Testis (tissue), 5 donors: ENCODE measurements at places on chromosomes 11 and 22. TPM values are rescaled to one million over a fixed set of nuclear protein-coding genes. Genes with fewer than 3 reads are reported as not detected.

DNA sequence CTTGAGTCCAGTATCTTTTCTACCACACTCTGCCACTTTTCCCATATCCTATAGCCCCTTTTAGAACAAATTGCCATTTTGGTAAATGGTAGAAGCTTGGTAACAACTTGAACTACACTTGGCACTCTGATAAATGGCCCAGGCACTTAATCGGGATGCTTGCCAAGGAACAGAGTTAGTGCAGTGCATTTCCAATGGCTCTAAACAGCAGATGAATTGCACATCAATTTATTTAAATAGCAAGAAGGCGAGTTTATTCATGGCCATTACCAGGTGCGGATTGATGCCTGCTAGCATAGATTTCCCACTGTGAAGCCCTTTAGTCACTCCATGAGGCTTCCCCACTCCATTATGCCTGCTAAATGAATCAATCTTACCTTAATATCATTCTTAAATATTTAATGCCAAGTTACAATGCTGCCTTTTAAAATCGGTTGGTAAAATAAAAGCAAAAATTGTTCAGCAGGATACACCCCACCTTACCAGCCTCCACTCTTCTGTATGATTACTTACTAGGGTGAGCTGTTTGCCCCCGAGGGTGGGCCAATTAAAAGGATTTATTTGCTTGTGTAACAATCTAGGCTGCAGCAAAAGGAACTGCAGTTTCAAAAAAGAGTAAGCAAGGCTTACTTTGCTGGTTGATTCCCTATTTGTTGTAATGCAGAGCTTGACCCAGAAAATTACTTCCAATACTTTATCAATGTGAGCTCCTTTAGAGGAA lies 136.0 kb upstream of the ARHGAP42 start:
- H3K4me1 ChIP-seq, result no peaks in the 10 kb centered on the region
- no peaks in the 10 kb centered on the region for H3K27me3 ChIP-seq
- H3K4me3 ChIP-seq, result no peak overlapping the region
- H3K27ac ChIP-seq, result no peak overlapping the region

GRCh38 chr11:26264266-26264665 lies 67.7 kb upstream of the ANO3 start:
- H3K27ac ChIP-seq, result no peak overlapping the region
- H3K4me1 ChIP-seq, result no peaks in the 10 kb centered on the region
- DNase-seq, result no peak

DNA sequence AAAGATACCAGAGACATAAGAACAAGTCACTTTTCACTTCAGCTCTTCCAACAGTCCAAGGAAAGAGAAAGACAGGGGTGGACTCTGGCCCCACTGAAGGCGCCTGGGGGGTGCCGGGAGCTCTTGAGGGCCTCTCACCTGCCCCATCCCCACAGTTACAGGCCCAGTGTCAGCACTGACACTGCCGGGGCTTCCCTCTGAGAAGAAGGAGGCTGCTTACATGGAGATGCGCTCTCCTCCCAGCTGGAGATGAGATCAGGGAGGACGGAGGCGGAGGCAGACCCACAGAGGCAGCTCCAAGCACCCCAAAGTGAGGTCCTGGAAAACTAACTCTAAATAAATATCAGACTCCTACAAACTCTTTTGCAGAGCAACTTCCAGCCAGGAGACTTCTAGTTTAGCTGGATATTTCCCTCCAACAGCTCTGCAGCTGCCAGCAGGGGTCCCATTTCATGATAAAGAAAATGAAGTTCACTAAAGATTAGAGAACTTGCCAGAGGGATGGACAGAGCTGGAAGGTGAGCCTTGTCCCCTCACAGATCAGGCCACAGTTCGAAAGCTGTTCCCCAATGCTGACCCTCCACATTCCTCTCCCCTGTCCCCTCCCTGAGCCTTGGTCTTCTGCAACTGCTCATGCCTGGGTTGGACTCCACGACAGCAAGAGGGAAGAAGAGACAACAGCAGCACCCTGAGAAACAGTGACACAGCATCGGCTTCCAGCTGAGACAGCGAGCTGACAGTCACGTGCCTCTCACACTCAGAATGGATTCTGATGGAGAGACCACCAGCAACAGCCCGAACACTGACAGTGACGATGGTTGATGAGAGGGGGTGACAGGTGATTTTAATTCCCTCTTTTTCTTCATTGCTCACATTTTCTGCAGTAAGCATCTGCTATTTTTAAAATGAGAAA lies 5.8 kb downstream of the CARS1 start:
- DNase-seq, result no peak
- H3K4me3 ChIP-seq, result no peak overlapping the region
- H3K27ac ChIP-seq, result no peak overlapping the region
- H3K27me3 ChIP-seq, result no peaks in the 10 kb centered on the region
- no peaks in the 10 kb centered on the region for H3K36me3 ChIP-seq

- no peaks in the 10 kb centered on the region for H3K27me3 ChIP-seq
- peaks cover 6% of the 10 kb centered on the region for H3K4me1 ChIP-seq
- no peak for DNase-seq
- H3K36me3 ChIP-seq, result no peaks in the 10 kb centered on the region
- no peak overlapping the region for H3K4me3 ChIP-seq
Measured at GRCh38 chr11:17221968-17222367, 14.2 kb upstream of the PIK3C2A start.

The SEPTIN3 gene
- total RNA-seq, result 1.6 TPM

- no peak overlapping the region for H3K4me3 ChIP-seq
- no peaks in the 10 kb centered on the region for H3K36me3 ChIP-seq
- no peak for DNase-seq
- no peaks in the 10 kb centered on the region for H3K4me1 ChIP-seq
Measured at GRCh38 chr11:86108191-86108590, 39.3 kb upstream of the PICALM start.

DNA sequence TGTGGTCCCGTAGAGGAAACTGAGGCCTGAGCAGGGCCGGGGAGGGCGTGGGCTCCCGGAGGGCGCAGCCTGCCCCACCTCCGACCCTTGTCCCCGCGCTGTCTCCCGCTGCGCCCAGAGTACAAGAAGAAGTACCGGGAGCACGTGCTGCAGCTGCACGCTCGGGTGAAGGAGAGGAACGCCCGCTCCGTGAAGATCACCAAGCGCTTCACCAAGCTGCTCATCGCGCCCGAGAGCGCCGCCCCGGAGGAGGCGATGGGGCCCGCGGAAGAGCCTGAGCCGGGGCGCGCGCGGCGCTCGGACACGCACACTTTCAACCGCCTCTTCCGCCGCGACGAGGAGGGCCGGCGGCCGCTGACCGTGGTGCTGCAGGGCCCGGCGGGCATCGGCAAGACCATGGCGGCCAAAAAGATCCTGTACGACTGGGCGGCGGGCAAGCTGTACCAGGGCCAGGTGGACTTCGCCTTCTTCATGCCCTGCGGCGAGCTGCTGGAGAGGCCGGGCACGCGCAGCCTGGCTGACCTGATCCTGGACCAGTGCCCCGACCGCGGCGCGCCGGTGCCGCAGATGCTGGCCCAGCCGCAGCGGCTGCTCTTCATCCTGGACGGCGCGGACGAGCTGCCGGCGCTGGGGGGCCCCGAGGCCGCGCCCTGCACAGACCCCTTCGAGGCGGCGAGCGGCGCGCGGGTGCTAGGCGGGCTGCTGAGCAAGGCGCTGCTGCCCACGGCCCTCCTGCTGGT lies 1.9 kb downstream of the NLRP6 start:
- peak overlapping the region; percentile 26 for H3K4me3 ChIP-seq
- no peaks in the 10 kb centered on the region for H3K27me3 ChIP-seq
- no peak overlapping the region for H3K27ac ChIP-seq
- no peak for DNase-seq

GRCh38 chr11:66124564-66124963 lies 54.5 kb downstream of the PACS1 start:
- peaks cover 18% of the 10 kb centered on the region for H3K4me1 ChIP-seq
- DNase-seq, result no peak
- no peak overlapping the region for H3K4me3 ChIP-seq
- no peaks in the 10 kb centered on the region for H3K27me3 ChIP-seq
- no peaks in the 10 kb centered on the region for H3K36me3 ChIP-seq
- H3K27ac ChIP-seq, result no peak overlapping the region

GRCh38 chr22:35450824-35451569 lies 51.1 kb downstream of the MCM5 start:
- H3K27me3 ChIP-seq, result no peaks in the 10 kb centered on the region
- no peaks in the 10 kb centered on the region for H3K36me3 ChIP-seq

DNA sequence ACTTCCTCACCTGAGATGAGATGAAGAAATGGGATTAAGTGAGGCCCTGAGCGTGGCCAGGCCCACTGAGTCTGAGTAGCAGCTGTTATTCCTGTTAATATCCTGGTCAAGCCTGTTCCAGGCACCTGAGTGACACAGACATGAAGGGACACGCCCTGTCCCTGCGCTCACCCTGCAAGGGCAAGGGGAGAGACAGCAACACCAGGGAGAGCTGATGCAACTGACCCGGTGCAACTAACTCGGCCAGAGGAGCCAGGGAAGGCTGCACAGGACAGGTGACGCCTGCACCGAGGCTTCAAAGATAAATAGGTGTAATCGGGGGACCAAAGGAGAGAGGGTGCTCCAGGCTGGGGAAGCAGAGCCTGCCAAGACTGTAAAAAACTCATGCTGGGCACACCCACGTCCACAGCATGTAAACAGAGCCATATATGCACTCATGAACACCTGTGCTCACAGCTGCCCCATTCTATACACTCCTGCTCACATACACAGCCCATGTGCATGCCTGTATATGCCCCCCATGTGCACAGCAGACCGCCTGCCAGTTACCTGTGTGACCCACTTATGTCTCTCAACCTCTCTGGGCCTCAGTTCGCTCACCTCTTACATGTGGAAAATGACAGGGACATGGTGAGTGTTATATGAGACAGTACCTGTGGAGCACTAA lies 22.8 kb upstream of the GCAT start:
- no peak for DNase-seq
- H3K36me3 ChIP-seq, result no peaks in the 10 kb centered on the region
- H3K27me3 ChIP-seq, result no peaks in the 10 kb centered on the region

DNA sequence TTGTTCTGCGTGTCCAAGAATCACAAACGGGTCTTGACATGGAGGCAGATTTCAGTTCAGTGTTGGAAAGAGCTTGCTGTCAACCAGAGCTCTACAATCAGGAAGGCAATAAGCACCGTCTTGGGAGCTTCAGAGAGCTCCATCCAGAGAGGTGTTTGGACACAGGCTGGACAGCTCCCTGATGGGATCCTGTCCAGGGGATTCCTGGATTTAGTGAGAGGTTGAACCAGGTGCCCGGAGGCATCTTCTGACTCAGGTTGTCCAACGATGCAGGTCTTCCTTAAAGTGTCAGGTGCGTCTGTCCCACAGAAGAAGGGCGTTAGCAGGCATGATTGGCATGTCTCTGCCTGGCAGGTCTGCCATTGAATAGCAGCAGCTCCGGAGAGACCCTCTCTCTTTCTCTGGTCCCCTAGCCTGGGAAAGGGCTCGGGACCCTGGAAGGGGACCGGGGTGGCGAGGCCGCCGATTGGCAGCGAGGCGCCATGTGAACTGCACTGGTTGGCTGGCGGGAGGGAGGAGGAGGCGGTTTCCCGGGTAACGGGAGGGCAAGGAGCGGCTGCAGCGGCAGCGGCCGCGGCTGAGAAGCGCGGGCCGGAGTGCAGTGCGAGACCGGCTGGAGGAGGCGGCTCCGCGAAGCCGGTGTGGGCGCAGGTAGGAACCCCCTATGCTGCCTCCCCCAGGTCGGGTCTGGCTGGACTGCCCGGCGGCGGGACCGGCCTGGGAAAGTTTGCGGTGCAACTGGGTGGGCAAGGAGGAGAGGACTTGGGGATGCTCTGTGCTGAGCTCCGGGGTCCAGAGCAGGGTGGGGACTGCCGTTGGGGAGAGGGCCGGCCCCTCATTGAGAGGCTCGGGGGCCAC lies 104.1 kb upstream of the E2F8 start:
- peak; percentile 56 for DNase-seq
- peaks cover 13% of the 10 kb centered on the region for H3K4me1 ChIP-seq
- H3K27ac ChIP-seq, result no peak overlapping the region
- no peaks in the 10 kb centered on the region for H3K27me3 ChIP-seq
- no peaks in the 10 kb centered on the region for H3K36me3 ChIP-seq

GRCh38 chr11:44408141-44408540 lies 98.2 kb upstream of the ALX4 start:
- no peaks in the 10 kb centered on the region for H3K27me3 ChIP-seq
- H3K36me3 ChIP-seq, result no peaks in the 10 kb centered on the region
- no peak overlapping the region for H3K4me3 ChIP-seq
- no peak for DNase-seq
- H3K4me1 ChIP-seq, result no peaks in the 10 kb centered on the region
- H3K27ac ChIP-seq, result no peak overlapping the region

The APOA1 gene
- total RNA-seq, result 2,741 TPM

GRCh38 chr11:59097113-59097708 lies 9.8 kb upstream of the FAM111B start:
- H3K4me3 ChIP-seq, result no peak overlapping the region
- no peaks in the 10 kb centered on the region for H3K36me3 ChIP-seq
- peak; percentile 62 for DNase-seq
- peaks cover 3% of the 10 kb centered on the region for H3K4me1 ChIP-seq

DNA sequence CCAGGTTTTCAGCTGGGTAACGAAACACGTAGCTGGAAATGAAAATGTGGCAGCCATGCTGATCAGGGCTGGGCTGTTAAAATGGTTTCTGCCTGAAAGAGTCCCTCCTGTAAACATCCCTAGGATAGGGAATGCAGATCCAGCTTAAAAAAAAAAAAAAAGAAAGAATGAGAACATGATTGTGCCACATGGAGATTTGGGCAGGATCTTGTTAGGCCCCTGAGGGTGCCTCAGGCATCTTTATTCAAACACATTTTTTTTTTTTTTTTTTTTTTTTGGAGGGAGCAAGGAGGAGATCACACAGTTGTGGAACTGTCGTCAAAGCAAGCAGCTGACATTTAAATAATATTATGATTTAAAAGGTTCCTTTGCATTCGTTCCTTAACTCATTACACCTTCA lies 900.3 kb downstream of the OPCML start:
- H3K4me1 ChIP-seq, result no peaks in the 10 kb centered on the region
- no peaks in the 10 kb centered on the region for H3K27me3 ChIP-seq
- DNase-seq, result no peak
- no peak overlapping the region for H3K27ac ChIP-seq
- H3K4me3 ChIP-seq, result no peak overlapping the region
